Vagina (tissue), 2 donors: ENCODE measurements at places on chromosomes 11 and 22. TPM values are rescaled to one million over a fixed set of nuclear protein-coding genes. Genes with fewer than 3 reads are reported as not detected.

Gene DMC1
- 12.3 TPM for total RNA-seq

Gene MMP1
- not detected for total RNA-seq

Gene GAB2
- 24.6 TPM for total RNA-seq

Gene APOBEC3H
- total RNA-seq: not detected

GRCh38 chr22:26986884-26987283 is 329.5 kb downstream of the MIAT start:
- DNase-seq: no peak

DNA sequence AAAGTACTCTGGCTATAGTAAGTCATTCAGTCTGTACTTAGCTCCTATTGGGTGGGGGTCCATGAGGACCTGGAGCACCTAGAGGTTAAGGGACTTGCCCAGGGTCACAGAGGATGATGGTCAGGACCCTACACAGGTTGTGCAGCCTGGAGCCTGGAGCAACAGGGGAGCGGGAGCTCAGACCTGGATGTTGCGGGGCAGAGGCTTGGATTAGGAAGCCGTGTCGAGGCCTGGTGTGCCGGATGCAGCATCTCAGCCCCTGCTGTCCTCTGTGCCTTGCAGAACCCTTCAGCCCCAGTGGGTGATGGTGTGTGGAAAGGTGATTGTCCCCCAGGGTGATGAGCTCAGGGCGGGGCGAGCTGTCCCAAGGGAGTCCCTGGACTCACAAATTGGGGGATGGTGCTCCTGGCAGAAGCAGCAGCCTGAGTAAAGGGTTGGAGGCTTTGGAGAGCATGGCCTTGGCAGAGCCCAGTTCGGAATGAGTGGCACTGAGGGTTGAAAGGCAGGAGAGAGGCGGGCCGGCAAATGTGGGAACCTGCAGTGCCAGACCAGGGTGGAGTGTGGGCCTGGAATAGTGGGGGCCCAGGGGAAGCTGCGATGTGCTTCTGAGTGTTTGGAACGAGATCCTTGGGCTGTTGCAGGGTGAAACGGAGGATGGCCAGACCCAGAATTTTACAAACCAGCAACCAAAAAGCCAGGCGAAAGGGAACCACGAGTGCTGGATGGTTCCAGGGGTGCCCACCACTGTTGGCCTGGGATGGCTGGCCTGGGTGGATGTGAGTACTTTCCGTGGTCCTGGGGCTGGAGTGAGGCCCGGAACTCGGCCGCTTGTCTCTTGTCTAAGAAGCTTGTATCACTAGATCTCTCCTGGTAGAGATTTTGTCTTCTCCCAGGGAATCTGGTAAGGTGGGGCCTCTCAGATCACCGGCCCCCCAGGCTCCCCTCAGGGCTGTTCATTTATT is 2.9 kb downstream of the TPCN2 start:
- DNase-seq: no peak

DNA sequence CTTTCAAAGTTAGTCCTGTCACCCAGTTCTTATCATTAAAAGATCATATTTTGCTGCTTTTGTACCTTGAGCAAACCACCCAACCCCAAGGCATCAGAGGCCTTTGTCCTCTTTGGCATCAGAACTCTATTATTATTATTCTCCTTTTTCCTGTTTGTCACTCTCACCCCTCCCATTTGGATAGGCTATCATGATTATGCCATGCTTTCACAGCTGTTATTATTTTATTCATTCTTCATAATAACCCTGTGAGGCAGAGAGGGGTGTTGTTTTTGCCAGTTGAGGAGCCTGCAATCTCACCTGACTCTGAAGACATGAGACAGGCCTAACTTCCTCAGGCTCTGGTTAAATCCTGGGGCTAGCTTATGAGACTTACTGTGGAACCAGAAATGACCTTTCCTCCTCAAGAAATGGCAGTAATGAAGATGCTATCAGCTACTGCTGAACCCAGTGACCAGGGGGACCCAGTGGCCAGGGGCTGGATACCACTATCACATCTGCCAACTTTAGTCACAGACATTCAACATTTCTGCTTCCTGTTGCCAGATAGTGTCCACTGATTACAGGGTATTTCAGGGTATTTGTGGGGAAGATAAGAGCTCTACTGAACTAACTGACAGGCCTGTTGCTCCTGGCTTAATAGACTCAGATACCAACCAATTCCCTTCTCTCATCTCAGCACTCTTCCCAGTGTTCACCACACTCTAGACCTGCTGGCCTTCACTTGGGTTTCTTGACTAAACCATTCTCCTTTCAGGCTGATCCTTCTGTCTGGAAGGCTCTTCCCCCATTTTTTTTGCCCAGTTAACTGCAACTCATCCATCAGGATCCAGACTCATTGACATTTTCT is 11.8 kb upstream of the SWAP70 start:
- no peak for DNase-seq

DNA sequence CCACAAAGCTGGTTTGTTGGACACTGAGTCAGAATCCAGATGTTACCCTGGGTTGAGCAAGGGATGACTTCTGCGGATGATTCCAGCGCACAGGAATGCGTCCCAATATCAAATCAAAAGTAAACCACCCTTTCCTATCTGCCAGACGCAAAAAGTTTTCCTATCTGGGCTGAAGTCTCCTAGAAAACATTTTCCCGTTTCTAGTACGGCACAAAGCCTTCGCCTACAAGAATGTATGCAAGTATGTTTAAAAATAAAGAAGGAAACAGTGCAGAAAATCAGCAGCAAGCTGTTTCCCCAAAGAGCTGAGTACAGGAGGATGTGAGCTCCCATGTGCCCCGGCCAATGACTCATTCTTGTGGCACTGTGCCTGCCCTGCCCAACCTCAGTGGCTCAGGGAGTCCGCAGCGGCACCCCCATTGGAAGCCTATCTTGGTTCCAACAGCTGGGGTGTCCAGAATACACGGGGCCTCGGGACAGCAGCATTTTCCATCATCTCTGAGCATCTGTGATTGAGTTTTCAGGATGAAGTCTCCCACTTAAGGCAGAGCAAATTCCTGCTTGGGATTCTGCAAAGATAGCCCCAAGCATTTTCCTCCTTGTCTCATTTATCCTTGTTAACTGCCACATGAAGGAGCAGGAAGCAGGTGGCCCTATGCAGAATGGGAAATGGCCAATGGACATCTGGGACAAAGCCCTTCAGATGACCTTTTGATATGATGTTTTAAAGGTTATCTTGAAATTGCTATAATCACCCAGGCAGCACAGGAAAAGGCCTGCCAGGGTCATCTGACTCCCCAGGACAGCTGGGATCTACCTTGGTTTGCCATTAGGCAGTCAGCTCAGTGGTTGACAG is 17.5 kb downstream of the KCNJ5 start:
- DNase-seq: no peak

DNA sequence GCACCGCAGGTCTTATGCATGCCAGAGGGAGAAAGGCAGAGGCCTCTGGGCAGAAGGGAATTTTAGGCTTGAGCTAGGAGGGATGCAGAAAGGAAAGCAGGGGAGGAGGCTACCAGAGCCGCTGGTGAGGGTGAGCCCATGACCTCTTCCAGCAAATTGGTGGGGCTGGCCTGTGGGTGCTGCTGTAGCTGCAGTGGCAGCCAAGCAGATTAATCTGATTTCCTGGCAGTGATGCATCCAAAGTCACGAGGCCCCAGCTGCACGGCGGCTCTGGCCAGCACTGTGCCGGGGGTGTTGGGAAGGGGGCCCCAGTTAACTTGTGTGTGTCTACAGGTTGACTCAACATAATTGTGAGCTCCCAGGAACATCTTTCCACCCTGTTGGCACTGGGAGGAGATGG is 41.4 kb upstream of the B3GAT1 start:
- no peak for DNase-seq

DNA sequence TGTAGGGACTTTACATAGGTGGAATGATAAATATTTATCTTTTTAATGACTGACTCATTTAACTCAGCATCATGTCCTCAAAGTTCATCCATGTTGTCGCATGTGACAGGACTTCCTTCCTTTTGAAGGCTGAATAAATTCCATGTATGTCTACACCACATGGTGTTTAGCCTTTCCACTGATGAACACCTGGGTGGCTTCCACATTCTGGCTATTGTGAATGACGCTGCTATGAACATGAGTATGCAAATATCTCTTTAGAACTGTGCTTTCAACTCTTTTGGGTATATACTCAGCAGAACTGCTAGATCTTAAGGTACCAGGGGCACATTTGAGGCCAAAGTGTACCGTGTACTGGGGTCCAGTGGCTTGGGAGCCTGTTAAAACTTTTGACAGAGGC is 24.1 kb downstream of the LARGE1 start:
- no peak for DNase-seq
